Heart right ventricle (tissue), 16 donors: ENCODE measurements at places on chromosomes 5 and 9.

DNA sequence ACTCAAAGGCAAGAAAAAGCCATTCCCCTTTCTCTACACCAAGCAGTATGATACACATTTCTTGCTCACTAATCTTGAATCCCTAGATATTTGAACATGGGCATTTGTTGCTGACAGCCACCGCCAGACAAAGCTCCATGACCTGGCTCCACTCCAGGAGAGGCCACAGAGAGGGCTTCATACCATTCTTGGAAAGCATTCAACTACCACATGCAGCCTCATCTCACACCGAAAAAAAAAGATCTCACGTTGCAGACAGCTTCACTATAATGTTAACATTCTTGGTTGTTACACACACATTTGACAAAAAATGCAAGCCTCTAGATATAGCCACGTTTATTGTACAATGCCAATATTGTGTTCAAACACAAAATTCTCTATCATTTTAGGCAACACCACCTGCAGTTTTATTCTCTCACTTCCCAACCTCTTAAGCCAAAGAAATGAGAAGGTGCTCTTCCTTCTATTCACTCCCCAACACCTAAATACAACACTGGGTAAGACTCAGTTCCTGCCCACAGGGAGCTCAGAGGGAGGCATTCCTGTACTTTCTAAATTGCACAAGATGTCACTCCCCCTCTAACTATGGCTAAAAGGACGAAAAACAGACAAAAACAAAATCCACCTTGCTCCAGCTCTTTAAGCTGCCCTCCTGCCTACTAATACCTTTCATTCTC is 222.4 kb downstream of the TSSK1B start:
- peak; percentile 43 for DNase-seq

DNA sequence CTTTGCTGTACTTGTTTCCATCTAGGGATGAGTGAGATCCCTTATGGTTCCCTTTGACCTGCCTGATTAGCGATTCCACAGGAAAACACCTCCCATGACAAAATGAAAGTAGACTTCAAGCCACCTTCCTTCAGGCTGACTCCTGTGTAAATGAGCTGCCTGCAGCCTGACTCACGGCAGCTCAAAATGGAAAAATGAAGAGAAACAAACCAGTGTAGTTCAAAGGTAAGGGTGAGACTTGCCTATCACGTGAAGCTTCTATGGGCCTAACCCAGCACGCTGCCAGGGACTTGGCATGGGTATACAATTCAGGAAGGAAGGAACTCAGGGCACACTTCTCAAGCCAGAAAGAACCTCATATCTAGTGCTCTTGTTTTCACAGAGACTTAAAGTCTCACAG is 110.1 kb upstream of the LRRTM2 start:
- no peak for DNase-seq

DNA sequence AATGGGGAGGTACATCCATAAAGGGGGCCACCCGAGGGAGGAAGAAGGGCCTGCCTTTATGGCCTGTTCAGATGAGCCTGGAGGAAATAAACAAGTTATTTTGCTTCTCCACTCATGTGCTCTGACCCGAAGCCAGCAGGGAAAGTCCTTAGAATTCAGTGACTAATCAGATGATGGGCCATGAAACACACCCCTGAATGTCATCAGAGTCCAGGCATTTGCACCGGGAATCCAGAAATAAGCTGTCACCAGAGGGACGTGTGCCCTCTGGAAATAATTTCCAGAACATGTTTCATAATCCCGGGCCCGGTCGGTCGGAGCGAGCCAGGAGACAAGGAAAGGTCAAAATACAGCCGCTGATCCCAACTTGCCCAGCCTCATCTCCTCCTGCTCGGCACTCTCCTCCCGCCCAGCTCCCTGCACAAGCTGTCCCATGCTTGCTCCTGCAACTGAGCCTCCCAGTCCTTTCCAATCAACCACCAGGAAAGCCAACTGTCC is 73.6 kb upstream of the ZNF622 start:
- peak; percentile 73 for DNase-seq

- no peak for DNase-seq
Measured at GRCh38 chr5:10232386-10232785, 17.3 kb downstream of the ATPSCKMT start.

DNA sequence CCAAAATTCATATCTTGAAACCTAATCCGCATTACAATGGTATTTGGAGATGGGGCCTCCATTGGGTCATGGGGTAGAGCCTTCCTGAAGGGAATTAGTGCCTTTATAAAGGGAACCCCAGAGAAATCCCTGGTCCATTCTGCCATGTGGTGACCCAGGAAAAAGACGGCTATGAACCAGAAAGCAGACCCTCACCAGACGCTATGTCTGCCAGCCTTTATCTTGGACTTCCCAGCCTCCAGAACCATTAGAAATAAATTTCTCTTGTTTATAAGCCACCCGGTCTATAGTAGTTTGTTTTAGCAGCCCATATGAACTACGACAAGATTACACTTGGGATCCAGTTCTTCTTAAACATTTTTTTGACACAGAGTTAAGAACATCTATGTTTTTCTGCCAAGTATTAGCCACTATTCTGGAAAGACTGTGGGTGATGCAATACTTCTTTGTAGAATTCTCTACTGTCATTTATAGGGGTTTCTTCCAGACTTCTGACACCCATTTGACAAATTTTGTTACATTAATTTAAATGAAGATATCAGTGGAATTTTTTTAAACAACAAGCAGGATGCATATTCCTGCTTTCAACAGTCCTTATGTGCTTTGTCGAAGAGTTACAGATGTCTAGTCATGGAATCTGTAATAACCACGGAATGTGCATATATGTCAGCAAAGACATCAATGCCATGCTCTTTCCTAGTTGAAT is 572.4 kb downstream of the NR2F1-AS1 start:
- DNase-seq = no peak

DNA sequence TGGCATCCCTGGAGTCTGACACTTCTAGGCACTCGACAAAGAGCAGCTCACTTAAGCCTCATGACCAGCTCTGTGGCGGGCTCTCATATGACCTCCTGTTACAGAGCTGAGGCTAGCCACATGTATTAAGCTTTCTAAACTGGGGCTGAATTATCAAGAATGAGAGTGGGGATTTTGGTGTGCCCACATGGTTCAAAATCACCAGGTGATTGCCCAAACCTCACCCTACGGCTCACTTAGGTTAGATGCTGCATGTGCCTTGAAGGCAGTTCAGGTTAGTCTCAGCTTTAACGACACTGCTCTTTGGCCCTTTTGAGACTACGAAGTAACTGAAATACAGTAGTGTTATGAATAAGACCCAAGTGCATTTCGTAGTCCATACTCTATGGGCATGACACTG is 39.4 kb upstream of the SMIM32 start:
- DNase-seq = no peak

DNA sequence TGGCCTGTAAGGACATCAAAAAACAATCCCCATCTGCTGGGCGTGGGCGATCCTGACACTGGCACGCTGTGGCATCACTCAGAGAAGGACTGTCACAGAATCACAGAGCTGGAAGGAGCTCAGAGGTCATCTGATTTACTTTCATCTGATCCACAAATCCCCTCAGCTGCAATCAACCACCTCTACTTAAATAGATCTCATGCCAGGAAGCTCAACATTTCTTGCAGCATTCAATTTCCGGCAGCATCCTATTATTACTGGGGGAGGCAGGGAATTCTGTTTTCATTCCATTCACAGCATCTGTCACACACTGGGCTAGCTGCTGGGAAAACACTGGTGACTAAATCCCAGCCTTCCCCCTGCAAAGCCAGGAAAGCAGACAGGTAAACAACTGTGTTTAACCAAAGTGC is 38.3 kb downstream of the RETREG1 start:
- DNase-seq = no peak

DNA sequence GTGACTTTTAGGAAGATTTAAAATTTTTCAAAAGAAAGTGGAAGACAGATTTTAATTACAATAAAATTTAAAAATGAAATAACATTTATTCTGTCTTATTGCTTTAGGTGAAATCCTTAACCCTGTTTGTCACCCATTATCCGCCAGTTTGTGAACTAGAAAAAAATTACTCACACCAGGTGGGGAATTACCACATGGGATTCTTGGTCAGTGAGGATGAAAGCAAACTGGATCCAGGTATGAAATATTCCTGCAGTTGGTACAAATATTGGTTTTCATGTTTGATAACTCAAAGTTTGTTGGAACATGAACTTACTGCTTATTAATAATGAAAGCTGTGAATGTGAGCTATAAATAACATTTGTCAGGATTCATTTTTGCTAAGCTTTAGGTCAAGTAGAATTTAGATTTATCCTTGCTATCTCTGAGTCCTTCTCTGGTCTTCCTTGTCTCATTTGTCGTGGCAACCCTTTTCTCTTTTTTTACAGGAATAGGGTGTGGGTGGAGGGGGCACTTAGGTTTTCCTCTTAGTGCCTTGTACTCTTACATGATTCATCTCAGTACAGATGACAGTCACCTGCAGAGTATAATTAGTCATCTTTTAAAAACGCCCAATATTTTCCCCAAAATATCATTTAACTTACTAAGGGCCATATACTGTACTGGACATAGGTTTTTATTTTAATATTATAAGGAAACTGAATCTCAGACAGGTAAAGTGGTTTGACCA is 95.3 kb upstream of the RASGRF2 start:
- no peak for DNase-seq

DNA sequence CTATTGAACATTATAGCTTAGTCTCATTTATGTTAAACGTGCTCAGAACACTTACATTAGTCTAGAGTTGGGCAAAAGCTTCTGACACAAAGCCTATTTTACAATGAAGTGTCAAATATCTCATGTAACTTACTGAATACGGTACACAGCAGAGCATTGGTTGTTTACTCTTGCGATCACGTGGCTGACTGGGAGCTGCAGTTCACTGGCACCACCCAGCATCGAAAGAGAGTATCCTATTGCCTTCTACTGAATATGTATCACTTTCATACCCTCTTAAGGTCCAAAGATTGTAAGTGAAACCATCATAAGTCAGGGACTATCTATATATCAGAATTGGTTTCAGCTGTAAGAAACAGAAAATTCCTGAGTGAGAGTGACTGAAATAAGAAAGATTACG is 42.6 kb upstream of the OSMR start:
- DNase-seq = no peak

- DNase-seq = peak; percentile 76
Measured at GRCh38 chr5:1594357-1595106, 70.8 kb upstream of the LPCAT1 start.

DNA sequence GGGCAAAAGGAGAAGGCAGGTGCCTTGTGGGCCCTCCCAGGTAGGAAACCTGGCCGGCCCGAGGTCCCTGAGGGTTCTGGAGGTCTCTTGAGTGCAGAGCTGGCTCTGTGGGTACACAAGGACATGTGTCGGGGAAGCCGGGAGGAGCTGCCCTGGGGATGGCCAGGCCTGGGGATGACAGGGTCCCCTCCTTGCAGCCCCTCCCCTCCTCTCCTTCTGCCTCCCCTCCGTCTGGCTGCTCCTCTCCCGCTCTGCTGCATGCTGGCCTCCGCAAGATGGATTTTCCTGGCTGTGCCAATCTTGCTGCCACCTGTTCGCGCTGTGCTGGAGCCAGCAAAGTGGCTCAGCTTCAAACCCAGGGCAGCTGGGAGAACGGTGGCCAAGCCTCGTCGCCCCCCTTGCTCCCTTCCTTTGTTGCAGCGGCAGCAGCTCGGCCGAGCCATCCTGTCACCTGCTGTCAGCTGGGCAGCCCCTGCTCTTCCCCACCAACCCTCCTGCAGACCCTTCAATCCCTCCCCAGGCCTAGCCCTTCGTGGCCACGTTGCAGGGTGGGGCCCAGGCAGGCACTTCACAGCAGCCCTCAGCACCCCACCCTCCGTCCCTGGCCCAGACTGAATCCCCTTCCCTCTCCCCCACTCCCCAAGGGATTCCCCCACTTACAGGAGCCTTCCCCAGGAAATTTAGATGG is 17.6 kb upstream of the UNC5A start:
- no peak for DNase-seq

DNA sequence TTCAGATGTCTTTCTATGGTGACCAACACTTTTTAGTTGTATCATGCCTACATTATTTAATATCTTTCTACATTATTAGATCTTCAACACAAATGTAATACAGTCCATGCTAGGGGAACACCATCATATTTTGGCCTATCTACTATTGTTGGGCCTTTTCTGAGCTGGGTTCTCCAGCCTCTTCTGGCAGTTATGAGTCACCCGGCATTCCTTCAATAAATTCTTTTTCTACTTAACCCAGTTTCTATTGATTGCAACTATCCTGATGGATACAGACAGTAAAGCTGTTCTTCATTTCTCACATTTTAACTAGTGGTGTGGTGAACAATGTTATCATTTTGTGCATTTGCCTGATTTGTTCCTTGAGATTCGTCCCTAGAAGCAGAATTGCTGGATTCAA is 529.3 kb downstream of the BNC2 start:
- no peak for DNase-seq

DNA sequence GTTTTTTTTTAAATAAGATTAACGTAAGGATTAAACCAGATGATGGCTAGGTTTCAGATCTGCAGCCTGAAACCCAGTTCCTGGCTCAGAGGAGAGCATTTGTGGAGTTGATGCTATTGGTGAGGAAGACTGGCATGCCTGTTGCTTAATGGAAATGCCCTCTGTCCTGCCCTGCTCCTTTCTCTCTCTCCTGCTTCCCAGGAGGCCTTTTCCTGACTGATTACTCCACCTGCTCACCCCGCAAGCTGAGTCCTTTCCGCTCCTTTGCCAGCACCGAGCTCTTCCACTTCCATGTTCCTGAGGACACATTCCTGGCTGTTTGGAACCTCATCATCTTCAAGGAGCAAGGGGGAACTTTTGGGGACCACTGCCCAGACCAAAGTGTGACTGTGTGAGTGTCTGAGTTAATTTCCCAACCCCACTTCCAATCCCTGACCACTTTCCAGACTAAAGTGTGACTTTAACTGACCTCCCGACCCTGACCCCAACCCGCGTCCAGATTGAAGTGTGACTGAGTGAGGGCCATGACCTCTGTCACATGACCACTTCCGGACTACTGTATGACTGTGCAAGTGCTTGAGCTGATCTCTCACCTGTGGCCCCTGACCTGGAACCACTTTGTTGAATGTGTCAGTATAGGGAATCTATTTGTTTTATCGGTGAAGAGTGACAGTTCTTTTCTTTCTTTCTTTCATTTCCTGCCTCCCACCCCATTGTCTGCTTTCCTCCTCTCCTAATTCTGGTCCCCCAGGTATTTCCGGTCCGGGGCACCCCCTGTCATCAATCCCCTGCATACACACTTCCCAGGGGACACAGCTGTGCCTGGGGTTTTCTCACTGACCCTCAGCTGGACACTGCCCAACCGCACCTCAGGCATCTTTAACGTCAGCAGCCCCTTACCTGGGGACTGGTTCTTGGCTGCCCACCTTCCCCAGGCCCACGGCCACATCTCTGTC is 5.5 kb downstream of the TMEM8B start:
- DNase-seq = no peak
